ENCODE measurements at places on chromosomes 1 and 21.

DNA sequence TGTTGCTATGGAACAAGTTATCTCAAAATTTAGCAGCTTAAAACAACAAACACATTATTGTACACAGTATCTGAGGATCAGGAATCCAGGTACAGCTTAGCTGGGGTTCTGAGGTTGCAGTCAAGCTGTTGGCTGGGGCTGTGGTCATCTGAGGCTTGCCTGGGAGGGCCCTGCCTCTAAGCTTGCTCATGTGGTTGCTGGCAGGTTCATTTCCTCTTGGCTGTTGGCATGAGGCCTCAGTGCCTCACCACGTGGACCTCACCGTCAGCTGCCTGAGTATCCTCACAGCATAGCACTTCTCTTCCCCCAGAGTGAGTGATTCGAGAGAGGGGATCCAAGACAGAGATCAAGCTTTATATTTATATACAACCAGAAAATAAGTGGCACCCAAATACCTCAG is 18.6 kb downstream of the NTPCR start:
- DNase-seq: no peak

DNA sequence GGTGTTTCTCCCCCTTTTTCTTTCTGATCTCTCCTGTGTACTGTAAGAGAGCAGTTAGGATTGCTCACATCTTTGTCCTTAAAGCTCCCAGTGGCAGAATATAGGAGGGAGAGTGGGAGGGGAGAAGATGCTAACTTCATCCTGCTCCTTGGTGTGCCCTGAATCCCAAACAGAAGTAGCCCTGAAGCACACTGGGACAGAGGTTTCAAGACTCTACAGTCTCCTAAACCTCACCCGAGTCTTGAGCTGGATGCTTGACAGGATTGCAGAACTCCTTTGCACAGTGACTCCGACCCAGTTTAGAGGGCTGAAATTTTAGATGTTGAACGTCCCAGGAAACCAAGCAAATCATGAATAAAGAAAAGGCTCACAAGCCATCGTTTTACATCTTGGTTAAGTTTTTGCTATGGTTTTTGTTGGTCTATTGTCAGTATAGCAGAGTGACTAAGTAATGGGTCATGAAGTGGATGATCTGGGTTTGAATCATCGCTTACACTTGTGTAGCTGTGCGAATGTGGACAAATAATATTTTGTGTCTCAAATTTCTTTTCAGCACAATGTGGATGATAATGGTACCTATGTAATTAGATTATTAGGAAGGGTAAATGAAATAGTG is 37.5 kb downstream of the XCL2 start:
- no peak for DNase-seq

- DNase-seq: no peak
These were observed 20.9 kb downstream of the FGGY start for GRCh38 chr1:59317780-59318179.

DNA sequence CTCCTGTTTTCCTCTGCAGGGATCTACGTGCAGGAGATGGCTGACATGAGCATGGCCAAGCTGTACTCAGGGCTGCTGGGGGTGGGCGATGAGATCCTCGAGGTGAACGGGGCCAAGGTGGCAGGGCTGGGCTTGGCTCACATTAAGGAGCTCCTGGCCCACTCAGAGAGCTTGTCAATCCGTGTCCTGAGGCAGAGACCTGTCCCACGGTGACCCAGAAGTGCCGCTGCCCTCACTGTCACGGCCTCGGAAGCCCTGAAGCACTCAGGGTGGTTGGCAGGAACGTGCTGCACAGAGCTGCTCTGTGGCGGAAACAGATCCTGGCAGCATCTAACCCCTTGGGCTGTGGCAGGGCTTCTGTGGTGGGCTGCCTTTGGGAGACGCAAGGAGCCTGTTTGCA is 37.6 kb downstream of the KIAA1614 start:
- no peak for DNase-seq

DNA sequence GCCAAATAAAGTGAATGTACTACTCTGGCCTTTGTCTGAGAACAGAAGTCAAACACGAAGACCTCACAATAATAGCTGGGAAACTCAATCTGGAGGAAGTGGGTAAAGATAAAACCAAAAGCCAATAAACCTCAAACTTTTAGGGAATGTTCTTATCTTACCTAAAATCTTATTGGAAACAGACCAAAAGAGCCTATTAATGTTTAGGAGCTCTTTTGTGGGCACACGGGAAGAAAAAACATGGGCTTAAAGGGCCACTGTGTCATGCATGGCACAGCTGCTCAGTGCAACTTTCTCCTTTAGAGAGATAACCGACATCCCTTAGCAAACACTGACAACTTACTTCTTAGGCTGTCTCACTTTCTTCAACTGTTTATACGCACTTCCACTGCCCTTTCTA is 16.1 kb downstream of the EIF2B3 start:
- no peak for DNase-seq

GRCh38 chr1:26112407-26112775 is 767 bp downstream of the PDIK1L start:
- no peak for DNase-seq

DNA sequence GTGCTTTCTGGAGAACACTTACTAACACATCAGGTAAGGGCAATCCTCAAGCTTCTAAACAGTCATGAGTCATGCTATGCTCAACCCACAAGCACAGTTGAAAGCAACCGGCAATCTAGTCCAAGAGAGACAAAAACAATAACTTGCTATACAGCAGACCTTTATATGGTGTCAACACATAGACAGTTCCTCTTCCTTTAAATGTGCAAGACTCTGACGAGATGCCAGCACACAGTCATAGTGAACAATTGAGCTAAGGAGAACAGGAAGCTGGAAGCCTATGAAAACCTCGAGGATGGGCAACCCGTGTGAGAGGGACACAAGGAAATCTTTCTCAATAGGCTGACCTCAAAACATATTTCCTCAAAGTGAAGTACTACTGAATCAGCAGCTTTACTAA is 5.3 kb downstream of the ADIPOR1 start:
- DNase-seq: no peak

DNA sequence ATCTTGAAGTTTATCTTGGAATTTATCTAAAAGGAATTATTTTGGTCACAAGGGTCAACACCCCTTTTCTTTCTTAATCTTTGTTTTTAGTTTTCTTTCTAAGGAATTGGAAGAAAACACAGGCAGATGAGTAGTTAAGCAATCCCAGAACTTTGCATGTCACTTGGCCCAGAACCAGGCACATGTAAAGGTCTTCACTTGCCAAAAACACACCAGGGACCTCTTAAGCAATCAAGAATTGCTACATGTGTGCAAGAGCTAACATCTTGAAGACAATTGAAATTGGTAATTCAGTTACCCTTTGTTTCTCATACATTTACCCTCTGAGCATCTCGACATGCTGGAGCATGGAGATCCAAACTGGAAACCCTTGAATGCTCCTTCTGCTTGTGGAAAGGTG is 114.2 kb downstream of the ZC3H11B start:
- DNase-seq: no peak

DNA sequence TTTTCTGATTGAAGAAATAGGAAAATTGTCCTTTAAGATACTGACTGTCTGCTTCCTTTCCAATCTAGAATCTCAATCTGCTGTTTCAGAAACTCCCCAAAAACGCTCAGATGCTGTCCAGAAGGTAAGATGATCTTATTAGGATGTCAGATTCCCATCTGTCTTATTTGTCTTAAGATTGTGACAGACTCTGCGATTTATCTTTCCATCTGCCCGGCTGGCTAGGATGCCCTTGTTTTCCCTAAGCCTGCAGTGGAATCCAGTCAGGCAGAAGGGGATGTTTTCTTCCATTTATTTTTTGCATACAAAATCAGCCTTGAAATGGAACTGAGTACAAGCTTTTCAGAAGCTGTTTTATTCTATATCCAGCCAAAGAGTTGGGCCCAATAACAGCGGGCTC is 96.5 kb downstream of the FMN2 start:
- DNase-seq: no peak

- no peak for DNase-seq
These were observed 226.4 kb upstream of the DPYD start for GRCh38 chr1:98147280-98147679.

DNA sequence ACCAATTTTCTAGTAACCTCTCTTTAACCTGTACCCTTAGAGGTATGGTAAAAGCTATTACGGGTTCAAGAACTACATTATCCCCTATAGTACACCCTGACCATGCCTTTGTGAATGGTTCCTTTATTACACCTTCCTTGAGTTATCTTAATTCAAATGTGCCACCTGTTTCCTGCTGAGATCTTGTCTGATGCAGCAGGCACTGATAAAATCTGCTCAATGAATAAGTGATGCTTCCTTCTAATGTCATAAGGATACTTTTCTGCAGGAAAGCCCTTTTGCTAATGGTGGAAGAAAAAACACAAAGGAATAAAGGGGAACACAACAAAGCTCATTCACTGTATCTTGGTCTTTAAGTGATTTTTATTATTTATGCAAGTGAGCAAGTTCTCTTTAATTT is 25.8 kb downstream of the INTS7 start:
- no peak for DNase-seq

- no peak for DNase-seq
These were observed 79.2 kb downstream of the RIPK4 start for GRCh38 chr21:41687633-41688032.

DNA sequence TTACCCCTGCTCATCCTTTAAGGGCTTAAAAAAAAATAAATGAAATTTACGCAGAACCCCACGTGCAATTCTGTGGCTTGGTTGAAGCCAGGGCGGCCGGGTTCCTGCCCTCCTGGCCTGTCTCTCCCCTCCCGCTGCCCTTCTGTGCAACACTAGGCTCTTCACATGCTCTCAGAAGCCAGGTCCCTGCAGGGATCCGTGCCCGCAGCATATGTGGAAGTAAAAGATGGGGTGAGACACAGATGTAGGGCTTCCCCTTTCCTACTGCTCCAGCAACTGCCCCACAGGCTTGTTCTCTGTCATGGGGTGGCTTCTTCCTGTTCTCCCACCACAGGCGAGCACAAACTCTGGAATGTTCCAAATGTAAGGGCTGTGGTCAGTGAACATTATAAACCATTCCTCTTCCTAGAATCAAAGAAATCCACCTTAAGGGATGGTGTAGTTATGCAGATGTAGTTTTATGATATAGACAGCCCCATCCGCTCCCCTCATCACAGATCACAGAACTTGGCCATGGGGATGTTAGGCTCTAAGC is 535.4 kb downstream of the KIF26B start:
- no peak for DNase-seq

- DNase-seq: no peak
These were observed 18.7 kb downstream of the ADAMTS5 start for GRCh38 chr21:26948194-26948593.

DNA sequence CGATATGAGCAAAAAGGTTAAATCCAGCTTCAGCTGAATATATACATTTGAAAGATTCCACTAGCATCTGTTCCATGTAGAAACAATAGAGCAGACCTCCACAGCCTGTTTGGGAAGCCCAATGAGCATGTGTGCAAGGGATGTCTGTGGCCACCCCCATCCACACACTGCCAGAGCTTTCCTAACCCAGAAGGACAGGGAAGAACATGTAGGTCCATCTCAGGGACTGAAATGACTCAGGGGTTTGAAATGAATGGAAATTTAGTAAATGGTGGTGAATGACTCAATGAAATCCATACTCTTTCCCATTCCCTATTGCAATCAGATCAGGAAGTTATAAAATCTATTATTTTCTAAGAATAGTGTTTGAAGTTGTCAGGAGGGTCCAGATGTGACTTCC is 397.2 kb downstream of the DUSP10 start:
- no peak for DNase-seq

DNA sequence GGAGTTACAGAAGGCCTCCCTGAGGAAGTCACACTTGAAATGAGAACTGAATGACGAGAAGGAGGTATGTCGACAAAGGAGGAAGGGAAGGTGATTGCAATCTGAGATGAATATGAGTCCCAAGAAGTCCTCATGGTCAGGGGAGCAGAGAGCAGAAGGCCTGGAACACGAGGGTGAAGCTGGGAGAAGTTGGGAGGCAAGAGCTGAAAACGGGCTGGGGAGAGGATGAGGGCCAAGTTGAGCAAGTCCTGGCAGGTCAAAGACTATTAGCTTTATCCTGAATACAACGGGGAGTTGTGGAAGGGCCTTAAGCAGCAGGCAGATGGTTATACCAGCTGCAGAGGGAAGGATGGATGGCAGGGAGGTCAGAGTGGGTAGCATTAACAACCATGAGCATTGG is 89.5 kb downstream of the KCNJ15 start:
- no peak for DNase-seq

DNA sequence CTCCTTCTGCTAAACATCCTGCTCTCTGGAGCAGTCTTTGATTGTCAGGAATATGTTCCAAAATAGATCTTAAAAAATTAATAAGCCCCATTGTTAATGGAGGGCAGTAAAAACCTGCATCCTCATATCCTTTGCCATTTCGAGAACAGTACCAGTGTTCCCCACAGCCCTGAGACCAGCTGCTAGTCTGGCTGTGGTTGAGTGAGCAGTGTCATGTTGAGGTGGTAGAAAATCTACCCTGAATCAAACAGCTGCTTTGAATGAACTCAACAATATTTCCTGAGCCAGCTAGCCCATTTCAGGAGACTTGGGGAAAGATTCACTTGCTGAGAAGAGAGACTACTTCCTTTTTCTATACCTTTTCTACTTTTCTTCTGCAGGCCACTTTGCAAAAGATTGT is 24.4 kb downstream of the FABP3 start:
- no peak for DNase-seq

DNA sequence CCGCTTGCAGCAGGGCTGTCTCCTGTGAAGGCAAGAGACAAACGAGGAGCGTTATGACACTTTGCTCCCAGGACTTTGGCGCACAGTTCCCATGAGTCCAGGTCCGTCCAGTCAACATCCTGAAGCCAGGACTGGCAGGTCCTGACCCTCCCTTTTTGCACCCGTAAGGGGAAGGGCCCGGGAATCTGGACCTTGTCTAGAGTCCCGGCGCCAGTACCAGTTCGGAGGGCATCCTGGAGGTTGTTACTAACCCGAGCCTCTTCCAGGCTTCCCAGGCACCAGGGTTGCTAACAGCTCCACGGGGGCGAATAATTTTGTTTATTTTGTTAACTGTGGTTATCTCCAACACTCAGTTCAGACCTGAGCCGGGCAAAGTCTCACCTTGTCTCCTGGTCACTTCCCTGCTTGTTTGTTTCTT is 682 bp upstream of the RWDD3 start:
- DNase-seq: no peak

DNA sequence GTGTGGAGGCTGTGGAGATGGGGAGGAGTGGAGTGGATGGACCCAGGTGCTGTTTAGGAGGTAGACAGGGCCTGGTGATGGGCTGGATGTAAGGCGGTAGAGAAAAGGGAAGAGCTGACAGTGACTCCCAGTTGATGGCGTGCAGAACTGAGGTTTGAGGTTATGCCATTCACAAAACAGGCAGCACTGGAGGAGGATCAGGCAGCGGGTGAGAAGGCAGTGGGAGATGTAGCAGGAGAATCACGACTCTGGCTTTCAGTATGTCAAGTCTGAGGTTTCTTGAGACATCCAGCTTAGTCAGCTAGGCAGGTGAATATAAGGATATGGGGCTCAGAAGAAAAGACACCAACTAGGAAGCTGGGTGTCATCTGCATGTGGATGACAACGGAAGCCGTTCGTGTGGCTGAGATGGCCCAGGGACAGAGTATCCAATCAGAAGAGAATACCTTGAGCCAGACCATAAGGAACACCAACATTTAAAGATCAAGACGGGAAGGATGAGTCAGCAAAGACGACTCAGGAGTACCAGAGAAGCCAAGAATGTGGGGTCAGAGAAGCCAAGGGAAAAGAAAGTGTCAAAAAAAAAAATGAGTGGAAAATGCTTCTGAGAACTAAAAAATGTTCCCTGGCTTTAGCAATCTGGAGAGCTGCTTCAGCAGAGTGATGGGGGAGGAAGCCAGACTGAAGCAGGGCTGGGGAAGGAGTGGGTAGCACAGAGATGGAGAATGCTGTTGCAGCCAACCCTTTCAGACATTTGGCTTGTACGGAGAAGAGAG is 15.2 kb downstream of the LRRN2 start:
- no peak for DNase-seq
